ENCODE measurements at places on chromosomes 1 and 21. TPM values are rescaled to one million over a fixed set of nuclear protein-coding genes. Genes with fewer than 3 reads are reported as not detected.

DNA sequence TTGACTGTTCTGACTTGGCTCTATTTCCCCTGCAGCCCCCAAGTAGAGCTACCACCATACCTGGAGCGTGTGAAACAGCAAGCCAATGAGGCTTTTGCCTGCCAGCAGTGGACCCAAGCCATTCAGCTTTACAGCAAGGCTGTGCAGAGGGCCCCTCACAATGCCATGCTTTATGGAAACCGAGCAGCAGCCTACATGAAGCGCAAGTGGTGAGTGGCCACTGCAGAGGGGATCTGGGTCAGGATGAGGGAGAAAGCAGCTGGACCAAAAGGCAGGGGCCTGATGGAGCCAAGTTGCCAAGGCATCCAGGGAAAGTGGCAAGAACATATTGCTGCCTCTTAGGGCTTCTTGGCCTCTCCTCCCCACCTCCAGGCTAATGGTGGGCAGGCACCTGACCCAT, 24.1 kb upstream of the TMEM222 start:
- no peak for DNase-seq

GRCh38 chr1:205626216-205626615, 5.6 kb downstream of the ELK4 start:
- no peak for DNase-seq

DNA sequence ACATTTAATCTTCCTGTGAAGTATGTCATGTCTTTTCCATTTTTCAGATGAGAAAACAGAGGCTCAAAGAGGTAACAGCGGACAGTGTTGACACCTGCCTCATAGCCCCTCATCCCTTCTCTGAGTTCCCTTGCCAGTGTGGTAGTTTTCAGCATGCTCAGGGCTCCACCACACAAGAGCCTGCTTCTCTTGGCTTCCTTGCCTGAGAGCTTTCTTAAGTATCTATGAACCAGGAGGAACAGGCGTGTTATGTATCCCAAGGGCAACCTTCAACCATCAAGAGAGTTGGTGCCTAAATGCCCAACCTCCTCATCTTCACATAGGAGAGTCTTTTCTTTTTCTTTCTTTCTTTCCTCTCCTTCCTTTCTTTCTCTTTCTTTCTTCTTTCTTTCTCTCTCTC, 5.9 kb upstream of the PAFAH2 start:
- no peak for DNase-seq

DNA sequence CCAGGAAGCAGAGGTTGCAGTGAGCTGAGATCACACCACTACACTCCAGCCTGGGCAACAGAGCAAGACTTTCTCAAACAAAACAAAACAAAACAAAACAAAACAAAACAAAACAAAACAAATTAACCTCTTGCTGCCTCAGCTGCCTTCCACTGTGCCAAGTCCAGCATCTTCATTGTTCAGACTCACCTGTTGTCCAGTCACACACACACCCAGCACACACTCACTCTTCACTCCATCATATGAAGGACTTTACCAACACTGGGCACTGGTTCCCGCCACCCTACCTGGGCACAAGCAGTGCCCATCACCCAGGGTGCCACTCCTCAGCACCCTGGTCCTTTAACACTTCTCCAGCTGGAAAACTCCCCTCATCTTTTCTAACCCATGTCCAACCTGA, 14.6 kb downstream of the PYCR2 start:
- DNase-seq = no peak

DNA sequence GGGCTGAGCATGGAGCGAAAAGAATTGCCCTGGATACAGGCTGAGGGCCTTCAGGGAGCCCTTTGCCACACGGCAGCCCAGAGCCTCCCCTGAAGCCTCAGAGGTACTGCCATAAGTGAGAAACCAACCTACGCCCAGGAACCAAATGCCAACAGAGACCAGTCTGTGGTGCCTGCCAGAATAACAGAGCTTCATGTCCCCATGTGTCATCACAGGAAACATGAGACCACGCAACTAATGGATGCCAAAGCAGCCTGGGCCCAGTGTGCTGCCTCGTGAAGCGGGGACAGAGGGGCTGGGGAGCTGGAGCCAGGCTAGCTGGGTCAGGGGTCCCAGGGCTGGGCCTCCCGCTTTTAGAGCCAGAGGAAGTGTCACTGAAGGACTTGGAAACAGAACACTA, 18.7 kb upstream of the STUM start:
- no peak for DNase-seq

GRCh38 chr1:33719771-33720670, 143.9 kb upstream of the HMGB4 start:
- DNase-seq = peak; percentile 19

- peak; percentile 75 for DNase-seq
Measured at GRCh38 chr1:155320661-155321617, at the start of gene RUSC1. Gene RUSC1 (plus strand): TSS chr1:155320894. CDS start chr1:155321774, 880 bp downstream.

DNA sequence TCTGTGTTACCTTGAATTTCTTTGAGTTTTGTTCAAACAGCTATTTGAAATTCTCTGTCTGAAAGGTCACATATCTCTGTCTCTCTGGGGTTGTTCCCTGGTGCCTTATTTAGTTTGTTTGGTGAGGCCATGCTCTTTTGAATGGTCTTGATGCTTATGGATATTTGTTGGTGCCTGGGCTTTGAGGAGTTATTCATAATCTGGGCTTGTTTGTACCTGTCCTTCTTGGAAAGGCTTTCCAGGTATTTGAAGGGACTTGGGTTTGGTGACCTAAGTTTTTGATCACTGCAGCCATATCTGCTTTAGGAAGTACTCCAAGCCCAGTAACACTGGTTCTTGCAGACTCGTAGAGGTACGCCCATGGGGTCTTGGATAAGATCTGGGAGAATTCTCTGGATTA, 63.3 kb upstream of the MAGI3 start:
- DNase-seq = no peak

GRCh38 chr1:234768569-234769283, 158.7 kb upstream of the IRF2BP2 start:
- peak; percentile 61 for DNase-seq

DNA sequence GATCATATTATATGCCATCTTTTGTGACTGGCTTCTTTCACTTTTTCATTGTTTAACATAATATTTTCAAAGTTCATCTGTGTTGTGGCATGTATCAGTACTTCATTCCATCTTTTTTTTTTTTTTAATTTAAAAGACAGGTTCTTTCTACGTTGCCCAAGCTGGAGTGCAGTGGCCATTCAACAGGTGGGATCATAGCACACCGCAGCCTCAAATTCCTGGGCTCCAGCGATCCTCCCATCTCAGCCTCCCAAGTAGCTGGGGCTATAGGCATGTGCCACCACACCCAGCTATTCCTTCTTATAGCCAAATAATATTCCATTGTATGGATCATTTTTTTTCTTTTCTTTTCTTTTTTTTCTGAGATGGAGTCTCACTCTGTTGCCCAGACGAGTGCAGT, 34.6 kb upstream of the ZNF281 start:
- DNase-seq = no peak

DNA sequence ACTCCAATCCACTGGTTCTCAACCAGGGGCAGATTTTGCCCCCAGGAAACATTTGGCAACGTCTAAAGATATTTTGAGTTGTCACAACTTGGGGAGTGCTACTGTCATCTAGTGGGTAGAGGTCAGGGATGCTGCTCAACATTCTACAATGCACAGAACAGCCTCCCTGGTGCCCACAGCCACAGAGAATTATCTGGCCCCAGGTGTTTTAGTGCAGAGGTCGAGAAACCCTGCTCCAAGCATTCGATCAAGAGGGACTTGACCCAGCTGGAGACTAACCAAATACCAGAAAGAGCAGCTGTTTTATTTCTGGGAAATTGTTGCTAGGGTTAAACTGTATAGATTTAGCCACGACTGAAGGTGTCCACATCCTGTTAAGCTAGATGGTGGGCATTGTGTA, 19.2 kb downstream of the CD247 start:
- DNase-seq = no peak

GRCh38 chr1:94741510-94741909, 78.6 kb upstream of the SLC44A3 start:
- DNase-seq = no peak

DNA sequence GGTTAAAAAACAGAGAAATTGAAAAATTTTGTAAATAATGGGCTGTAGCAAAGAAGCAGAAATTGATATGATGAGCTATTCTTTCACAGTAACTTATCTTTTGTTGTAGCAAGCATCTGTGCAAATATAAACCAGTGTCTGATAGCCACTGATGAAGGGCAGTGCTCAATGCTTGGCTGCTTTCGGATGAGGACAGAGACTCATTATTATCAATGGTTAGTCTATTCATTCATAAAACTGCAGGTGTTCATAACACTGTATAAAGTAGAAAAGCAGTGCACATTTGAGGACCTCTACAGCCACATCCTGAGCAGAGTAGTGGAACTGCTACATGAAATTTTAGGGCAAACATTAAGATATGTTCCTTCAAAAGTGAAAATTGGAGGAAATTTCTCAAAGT, 107.2 kb downstream of the FAF1 start:
- DNase-seq = no peak

DNA sequence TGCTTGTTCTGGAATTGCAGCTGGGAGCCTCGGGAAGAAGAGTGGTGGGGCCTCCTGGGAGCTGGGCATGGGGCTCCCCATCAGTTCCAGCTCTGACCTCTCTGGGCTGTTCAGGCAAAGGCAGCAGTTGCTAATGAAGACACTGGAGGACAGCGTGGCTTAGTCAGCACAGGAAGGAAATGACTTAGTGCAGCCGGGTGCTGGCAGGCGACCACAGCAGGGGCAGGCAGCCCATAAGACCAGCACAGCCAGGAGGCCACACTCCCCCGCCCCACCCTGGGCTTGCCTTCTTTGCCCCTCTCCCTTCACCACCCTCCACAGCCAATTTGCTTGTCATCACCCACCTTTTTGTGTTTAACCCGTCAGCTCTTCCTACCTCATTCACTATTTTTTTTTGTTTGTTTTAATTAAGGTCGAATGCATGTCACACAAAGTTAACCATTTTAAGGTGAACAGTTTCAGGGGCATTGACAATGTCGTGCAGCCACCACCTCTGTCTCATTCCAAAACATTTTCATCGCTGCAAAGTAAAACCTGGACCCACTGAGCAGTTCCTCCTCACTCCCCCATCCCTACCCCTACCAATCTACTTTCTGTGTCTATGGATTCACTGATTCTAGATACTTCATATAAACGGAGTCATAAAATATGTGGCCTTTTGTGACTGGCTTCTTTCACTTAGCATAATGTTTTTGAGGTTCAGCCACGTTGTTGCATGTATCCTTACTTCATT, 10.9 kb downstream of the OLIG2 start:
- peak; percentile 32 for DNase-seq

DNA sequence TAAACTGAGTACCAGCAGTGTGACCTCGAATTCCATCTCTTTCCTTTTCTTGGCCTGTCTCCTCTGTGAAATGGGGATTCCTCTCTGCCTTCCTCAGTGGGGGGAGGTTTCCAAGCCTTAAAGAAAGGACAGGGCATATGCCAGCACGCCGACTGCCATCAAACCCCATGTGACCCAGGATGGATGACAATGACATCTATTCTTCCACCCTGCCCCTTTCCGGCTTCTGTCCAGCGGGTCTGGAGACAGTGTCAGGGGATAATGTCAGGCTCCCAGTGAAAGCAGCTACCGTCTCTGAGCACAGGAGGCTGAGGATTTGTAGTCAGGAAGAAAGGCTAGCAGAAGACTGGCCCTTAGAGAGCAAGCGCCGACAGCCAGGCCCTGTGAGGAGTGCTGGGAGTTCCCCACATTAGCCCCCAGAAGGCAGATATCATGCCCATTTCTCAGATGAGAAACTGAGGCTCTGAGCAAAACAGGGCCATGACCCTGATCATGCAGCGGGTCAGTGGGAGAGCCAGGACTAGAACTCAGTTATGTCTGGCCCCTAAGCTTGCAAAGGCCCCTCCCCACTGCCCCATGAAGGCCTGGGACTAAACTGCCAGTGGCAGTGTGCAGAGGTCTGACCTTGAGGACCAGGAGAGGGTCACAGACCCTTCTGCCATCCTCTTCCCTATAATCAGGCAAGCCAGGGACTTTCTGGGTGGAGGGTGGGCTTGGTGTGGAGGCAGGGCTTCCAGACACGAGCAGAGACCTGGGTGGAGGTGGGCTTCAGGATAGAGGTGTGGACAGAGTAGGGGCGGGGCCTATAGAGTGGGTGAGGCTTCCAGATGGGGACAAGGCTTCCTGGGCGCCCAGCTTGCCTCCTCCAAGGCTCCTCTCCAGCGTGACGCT, 30.1 kb downstream of the CDCA8 start:
- DNase-seq = no peak

DNA sequence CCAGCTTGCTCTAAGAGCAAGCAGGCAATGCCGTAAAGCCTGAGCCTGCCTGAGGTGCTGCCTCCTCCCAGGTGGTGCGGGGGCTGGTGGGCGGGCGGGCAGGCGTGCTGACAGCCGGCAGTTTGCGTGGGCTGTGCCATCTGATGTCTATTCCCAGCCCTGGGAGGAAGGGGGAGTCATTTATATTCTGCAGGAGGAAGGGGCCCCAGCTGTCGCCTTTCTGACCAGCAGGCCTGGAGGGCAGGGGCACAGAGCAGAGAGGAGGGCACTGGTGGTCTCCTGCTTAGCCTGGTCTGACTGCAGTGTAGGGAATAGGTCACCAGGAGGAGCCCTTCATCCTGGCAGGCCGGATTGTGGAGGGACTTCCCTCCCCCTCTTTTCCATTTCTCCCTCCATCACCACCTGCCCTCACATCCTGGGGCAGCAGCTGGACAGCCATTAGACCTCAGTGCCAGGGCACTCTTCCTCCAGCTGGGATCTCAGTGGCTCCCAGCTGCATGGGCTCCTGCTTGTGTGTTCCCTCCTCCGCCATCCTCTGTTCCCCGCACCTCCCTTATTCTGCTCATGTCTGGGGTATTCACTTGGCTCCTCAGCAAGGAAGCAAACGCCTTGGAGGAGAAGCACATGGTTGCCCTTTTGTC, 4.4 kb downstream of the CYB561D1 start:
- peak; percentile 68 for DNase-seq

DNA sequence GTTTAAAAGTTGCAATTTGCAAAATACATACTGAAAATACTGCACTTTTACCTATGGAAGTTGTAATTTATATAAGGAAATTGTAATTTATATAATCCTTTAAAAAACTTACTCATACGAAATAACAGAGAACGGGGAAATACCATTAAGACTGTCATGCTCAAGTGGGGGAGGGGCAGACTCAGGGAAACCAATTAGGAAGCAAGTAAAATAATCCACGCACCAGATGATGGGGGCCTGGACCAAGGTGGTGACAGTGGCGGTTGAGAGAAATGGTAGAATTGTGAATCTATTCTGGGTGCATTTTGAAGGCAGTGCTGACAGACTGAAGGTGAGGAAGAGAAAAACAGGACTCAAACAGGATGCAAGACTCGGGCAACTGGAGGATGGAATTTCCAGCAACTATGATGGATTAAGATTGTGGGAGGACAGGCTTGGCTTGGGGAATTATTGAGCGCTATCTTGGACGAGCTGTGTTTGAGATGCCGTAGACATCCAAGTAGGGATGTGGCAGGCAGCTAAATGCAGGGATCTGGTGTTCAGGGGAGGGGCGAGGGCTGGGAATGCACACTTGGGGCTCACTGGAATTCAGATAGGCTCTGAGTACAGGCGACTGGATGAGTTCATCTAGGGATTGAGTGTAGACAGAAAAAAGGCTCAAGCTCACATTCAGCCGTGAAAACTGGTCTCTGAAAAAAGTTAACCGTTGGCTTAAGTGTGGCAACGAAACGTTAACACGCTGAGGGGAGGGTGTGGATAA, 977 bp downstream of the LCA5L start:
- DNase-seq = no peak

GRCh38 chr1:156063997-156064285, 3.0 kb downstream of the RAB25 start:
- no peak for DNase-seq

The COL11A1 gene
- total RNA-seq = 0.29 TPM

The CFAP107 gene
- total RNA-seq = not detected

The BSND gene
- total RNA-seq = not detected

The ANKRD65 gene
- 0.89 TPM for total RNA-seq

The ELF3 gene
- total RNA-seq = 174 TPM
